ENCODE measurements at places on chromosomes 16 and 17.

- DNase-seq: no peak
These were observed 824 bp upstream of the FBXL16 start for GRCh38 chr16:706189-707061.

GRCh38 chr16:9518051-9518450 lies 426.6 kb downstream of the HAPSTR1 start:
- DNase-seq: no peak

DNA sequence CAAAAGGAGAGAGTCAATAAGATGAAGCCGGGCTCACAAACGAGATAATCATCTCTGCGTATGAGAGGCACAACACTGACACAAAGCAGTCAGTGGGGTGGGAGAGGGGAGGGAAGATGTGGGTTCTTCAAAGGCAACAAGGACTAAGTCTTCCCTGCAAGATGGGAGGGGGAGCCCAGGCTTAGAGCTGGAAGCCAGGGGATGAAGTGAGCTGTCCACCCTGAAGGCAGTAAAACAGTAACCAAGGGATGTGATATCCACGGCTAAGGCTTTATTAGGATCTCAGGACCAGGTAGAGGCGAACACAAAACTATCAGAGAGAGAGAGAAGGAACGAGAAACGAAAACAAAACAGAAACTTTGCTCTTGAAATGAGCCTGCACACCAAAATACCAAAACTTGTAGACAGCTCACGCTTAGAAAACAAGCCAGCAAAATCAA lies 115.9 kb downstream of the DYNLRB2 start:
- no peak for DNase-seq

DNA sequence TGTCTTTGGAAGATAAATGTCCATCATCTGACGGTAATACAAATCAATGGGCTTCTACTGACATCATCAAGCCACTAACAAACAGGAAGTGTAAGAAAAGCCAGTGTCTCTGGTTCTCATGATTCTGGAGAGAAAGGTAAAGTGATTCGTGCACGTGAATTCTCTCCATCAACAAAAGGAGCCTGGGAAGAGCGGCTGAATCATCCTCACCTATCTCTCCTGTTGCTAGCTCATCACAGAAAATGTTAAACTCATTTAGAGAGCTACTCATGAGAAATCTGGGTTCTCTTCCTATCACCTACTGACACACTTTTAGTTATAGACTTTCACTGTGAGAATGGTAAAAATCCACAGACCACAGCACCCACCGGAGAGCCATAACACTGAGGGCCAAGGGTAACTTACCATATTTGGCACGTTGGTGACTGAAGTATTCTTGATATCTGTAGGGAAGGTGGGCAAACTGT lies 70.3 kb downstream of the CREBBP start:
- no peak for DNase-seq

DNA sequence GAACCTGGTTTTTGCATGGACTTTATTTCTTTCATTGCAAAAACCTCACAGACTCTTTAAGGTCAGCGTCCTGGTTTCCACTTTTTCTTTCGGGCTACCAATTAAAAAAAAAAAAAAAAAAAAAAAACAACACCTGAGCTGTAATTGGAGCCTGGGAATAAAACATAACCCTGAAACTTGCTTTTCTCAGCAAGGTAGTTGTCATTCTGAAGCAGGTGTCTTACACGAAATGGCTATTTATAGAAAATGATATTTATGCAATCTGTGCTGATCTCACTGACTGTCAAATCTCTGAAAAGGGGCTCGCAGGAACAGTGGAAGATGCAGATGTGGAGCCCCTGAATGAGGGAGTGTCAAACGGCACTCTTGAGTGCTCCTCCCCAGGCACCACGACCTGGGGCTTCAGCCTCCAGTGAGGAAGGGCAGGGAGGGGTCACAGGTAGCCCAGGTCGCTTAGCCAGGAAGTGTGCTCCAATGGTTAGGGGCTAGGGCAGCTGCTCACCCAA lies 10.4 kb upstream of the COTL1 start:
- no peak for DNase-seq

All from stimulated activated CD8-positive, alpha-beta memory T cell treated with anti-CD3 and anti-CD28 coated beads, Interleukin-12 subunit alpha, Interleukin-12 subunit beta, amount 100 ng/mL, for 4 hours (primary cell).